Activated naive CD8-positive, alpha-beta T cell treated with anti-CD3 and anti-CD28 coated beads, Interleukin-2, amount 50 U/mL, for 24 hours (primary cell): ENCODE measurements at places on chromosomes 6 and 20.

DNA sequence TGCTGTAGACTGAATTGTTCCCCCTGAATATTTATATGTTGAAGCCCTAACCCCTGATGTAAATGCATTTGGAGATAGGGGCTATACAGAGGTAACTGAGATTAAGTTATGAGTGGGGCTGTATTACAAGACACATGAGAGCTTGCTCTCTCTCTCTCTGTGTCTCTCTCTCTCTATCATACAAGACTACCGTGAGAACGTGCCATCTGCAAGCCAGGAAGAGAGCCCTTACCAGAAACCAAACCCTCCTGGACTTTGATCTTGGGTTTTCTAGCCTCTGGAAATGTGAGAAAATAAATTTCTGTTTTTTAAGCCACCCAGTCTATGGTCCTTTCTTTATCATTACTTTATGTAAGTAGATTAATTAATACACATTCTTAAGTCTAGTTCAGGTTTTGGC, 249.3 kb upstream of the MAN1A1 start:
- H3K27ac ChIP-seq: no peak overlapping the region
- no peak for DNase-seq
- H3K4me3 ChIP-seq: no peak overlapping the region
- no peaks in the 10 kb centered on the region for H3K4me1 ChIP-seq
- H3K27me3 ChIP-seq: no peaks in the 10 kb centered on the region

DNA sequence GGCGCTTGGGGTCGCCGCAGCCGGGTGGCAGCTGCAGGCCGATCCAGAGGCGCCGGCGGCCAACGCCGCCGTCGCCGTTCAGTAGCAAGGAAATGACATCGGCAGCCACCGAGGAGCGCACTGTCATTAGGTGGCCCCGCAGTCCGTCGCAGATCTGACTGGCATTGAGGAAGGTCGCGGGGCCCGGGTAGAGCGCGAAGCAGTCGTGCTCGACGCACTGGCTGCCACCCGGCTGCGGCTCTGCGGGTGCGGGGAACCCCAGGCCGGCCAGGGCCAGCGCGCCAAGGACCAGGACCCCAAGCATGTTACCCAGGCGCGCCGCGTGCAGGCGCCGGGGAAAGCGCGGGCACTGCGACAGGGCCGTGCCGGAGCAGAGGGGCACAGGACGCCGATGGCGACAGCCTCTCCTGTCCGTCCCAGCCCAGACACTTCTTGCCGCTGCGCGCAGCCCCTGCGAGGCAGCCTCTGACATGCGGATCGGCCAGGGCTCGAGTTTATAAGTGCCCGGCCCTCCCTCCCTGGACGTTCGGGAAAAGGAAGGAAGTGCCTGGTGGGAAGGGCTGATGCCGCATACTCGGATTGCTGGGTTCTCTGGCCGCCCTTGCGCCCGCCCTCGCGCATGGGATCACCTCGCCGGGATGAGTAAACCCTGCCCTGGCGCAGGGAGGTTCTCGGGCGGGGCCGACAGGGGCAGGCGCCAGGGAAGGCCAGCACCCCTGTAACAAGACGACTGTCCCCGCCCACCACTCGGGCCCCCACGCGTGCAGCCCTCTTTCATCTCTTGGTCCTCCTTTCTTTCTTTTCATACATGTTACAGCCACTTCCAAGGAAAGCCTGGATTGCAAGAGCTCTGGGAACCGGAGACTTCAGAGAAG, at the start of gene THBD:
THBD (minus strand) TSS at position 472 of the 875 bp plus-strand sequence; CDS start at position 304, 168 bp downstream.
- no peak within 1 kb of the TSS for H3K27ac ChIP-seq
- no peaks in the 10 kb centered on the region for H3K4me1 ChIP-seq
- H3K4me3 ChIP-seq: no peak within 1 kb of the TSS
- no peaks in the 10 kb centered on the region for H3K36me3 ChIP-seq
- DNase-seq: no peak

DNA sequence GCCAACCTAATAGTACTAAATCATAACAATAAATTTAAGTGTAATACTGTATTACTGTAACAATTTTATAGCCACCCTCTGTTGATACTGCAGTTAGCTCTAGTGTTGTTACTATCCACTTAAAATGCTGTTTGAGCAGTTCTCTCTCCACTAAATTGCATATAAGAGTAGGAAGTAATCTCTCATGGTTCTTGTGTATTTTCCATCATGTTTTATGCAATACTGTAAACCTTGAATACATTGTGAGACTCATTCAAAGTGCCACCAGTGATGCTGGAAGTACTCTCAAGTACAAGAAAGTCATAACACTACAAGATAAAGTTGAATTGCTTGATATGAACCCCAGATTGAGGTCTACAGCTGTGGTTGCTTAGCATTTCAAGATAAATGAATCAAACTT, 65.5 kb downstream of the WASF1 start:
- no peak for DNase-seq
- H3K27ac ChIP-seq: no peak overlapping the region
- peaks cover 2% of the 10 kb centered on the region for H3K27me3 ChIP-seq
- no peaks in the 10 kb centered on the region for H3K4me1 ChIP-seq

DNA sequence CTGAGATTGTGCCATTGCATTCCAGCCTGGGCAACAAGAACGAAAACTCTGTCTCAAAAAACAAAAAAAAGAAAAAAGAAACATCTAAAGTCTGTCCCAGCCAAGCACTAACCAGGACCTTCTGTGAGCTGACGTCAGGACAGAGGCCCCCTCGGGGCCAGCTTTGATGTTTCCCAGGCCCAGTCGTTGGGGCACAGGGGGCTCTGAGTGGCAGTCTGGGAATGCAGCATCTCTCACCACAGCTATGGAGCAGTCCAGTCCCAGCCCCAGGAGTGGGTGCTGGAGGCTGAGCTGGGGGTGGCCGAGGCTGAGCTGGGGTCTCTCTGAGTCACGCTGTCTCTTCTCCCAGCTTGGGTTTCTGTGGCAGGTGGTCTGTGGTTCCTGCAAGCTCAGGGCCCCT, 46.0 kb upstream of the SRF start:
- H3K4me1 ChIP-seq: no peaks in the 10 kb centered on the region
- no peaks in the 10 kb centered on the region for H3K36me3 ChIP-seq
- no peak overlapping the region for H3K27ac ChIP-seq
- no peak for DNase-seq

- peaks cover 18% of the 10 kb centered on the region for H3K4me1 ChIP-seq
- peaks cover 3% of the 10 kb centered on the region for H3K36me3 ChIP-seq
- no peaks in the 10 kb centered on the region for H3K27me3 ChIP-seq
Observed at GRCh38 chr6:45916692-45917091, 99.0 kb downstream of the CLIC5 start.
